ENCODE measurements at places on chromosomes 1 and 21.

- no peak for DNase-seq
Observed at GRCh38 chr1:230291731-230292620, 134.2 kb downstream of the PGBD5 start.

DNA sequence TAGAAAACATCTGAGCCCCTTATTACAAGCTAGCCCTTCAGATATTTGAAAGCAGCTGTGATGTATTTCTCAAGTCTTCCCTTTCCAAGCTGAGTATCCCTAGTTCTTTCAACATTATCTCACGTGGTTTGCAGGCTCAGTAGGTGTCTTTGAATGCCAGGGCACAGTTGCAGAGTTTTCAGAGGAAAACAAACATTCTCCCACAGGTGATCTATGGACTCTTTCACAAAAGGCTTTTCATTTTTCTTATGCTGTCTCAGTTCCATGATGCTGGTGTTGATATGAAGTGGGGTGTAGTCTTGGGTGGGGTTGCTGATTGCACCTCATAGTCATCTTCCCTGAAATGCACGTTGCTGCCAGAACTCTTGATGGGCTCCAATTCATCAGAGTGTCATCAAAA is 17.3 kb downstream of the CACNA1E start:
- no peak for DNase-seq

GRCh38 chr1:185453496-185454192 is 136.6 kb upstream of the IVNS1ABP start:
- DNase-seq = no peak

- no peak for DNase-seq
Observed at GRCh38 chr1:213621077-213621476, 366.7 kb upstream of the PROX1 start.

GRCh38 chr21:22804151-22804550 is 1805.9 kb downstream of the NCAM2 start:
- no peak for DNase-seq

- DNase-seq = no peak
Observed at GRCh38 chr1:246588159-246588721, 22.0 kb downstream of the CNST start.

DNA sequence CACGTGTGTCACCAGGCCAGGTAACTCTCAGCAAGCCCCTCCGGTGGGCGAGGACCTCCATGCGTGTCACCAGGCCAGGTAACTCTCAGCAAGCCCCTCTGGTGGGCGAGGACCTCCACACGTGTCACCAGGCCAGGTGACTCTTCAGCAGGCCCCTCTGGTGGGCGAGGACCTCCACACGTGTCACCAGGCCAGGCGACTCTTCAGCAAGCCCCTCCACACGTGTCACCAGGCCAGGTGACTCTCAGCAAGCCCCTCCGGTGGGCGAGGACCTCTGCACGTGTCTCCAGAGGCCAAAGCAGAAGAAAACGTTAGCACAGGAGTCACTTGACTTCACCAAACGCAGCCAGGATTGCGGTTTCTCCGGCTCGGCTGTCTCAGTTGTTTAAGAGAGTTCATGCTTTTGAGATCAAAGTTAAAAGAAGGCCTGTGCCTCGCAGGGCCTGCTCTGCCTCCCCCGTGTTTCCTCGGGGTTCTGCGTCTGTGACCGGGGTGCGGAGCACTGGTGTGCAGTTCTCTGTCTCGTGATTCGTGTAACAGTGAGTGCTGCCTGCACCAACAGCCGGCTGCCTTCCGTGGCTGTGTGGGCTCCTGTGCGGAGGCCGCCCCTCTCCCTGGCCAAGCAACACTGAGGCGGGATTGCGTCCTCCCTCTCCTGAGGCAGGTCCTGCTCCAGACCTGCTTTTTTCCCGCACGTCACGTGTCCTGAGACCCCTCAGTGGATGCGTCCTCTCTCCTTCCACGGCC is 56.6 kb downstream of the PRKCZ start:
- no peak for DNase-seq

GRCh38 chr21:17498586-17498985 is 14.3 kb upstream of the CXADR start:
- no peak for DNase-seq

GRCh38 chr1:228846952-228847351 is 111.7 kb downstream of the RHOU start:
- no peak for DNase-seq

DNA sequence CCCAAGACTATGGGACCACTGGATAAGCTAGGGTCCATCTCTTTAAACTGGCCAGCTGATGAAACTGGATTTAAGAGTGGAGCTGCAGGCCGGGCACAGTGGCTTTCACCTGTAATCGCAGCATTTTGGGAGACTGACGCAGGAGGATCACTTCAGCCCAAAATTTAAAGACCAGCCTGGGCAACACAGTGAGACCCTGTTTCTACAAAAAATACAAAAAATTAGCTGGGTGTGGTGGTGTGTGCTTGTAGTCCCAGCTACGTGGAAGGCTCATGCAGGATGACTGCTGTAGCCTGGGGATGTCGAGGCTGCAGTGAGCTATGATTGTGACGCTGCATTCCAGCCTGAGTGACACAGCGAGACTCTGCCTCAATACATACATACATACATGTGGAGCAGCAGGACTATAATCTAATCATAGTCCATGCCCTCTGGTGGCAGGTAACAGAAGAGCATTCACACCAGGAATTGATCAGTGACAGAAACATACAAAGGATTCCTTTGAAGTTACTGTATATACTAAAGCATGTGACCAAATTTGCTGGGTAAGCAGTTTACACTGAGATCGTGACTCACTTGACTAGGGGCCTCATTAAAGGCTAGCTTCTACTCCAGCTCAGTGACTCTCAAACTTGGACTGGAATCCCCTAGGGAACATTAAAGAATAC is 101.5 kb upstream of the SLFNL1 start:
- DNase-seq = no peak

- DNase-seq = no peak
Observed at GRCh38 chr1:107195476-107195875, 54.6 kb downstream of the NTNG1 start.

GRCh38 chr1:247517795-247518612 is 18.2 kb downstream of the OR2C3 start:
- no peak for DNase-seq
